Right hindlimb (tissue), 1 donor: ENCODE measurements at places on chromosomes 7 and 10.

DNA sequence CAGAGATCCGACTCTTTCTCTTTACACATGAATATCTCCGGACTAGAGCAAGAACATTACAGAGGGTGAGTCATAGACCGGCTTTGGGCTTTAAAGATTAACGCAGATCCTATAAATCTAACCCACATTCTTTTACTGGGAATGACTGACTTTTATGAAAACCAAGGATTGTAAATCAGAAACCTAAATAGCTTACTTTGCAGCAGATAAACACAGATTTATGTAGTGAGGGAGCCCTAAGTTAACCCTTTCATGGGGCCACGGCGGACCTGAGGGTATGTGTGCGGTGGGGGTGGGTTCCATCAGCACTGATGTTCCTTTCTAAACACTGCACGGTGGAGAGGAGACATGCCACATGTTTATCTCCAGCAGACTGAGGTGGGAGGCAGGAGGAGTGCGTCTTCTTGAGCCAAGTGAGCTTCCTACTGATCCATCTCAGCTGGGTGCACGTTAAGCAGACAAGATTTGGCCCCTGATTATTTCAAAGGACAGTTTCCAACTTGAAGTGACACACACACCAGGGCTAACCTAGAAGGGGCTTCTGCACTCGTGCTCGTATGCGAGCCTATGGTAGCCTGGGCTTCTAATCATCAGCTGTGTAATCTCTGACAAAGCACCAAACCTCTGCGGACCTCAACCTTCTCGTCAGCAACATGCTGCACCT lies 127.6 kb downstream of the WDR11 start:
- no peak for DNase-seq

GRCh38 chr7:152072421-152072820 lies 46.9 kb downstream of the GALNT11 start:
- DNase-seq, result no peak

DNA sequence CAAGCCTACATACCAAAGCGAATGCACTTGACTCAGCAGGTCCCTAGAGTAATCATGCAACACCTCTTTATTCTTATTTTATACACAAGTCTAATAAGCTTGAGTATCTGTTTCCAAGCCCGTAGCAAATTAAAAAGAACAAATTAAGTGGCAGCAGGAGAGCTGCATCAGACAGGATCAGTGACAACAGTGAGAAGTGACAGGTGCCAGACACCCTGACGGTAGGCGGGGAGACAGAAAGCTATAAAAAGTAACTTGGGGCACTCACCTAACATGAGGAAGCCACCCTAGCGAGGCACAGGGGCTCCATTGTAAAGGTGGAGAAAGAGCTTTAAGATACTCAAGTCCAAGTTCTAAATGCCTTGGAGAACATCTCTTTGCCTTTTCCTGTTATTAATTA lies 174.2 kb downstream of the PLXNA4 start:
- DNase-seq, result no peak

DNA sequence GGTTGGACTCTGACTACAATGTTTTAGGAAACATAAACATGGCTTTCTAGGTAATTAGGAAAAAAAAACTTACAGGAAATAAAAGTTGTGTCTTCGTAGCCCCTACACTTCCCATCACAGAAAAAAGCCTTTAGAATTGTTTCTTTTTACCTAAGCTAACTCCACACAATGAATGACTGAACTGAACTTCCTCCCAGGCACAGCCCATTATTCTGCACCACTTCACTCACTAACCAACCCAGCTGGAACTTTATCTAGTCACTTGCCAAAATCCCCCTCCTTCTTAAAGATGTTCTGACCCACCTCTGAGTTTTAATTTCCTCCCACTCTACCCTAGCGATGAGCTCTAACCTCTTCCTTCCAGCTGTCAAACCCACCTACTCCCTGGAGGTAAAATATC lies 91.7 kb upstream of the MEOX2 start:
- DNase-seq, result no peak

GRCh38 chr10:44422570-44423101 lies 37.7 kb upstream of the CXCL12 start:
- peak; percentile 88 for DNase-seq

DNA sequence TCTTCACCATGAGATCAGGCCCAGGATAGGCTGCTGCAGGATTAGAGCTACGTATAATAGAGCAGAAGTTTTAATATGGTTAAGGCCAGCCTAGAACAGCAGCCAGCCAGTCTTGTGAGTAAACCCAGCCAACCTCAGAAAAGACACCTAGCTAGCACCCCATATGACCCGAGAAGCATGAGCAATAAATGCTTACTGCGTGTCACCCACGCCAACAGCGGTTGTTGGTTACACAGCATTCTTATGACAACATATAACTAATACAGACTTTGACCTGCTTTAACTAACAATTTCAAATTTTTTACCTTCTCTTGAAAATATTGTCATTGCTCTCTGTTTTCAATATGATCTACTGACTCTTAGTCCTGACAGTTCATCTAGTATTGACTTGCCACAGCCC lies 105.7 kb downstream of the HBP1 start:
- DNase-seq, result no peak

GRCh38 chr10:121708728-121709674 lies 110.8 kb upstream of the FGFR2 start:
- DNase-seq, result no peak

- no peak for DNase-seq
Observed at GRCh38 chr7:26178272-26178960, 22.1 kb downstream of the HNRNPA2B1 start.

DNA sequence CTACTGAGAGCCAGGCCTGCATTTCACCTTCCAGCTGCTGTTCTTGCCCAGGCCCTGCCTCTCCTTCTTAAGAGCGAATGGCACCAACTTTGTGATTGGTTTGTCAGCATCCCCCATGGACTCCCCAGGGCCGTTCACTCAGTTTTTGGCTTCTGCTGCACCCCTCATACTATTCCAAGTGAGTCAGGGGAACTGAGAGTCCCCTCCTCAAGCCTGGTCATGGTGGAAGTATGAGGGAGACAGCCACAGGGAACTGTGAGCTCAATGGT lies 62.4 kb upstream of the ANTXRL start:
- no peak for DNase-seq
